HS-5 (cell line): ENCODE measurements at places on chromosomes 5 and 9.

- no peak for DNase-seq
Observed at GRCh38 chr5:95667061-95667618, 15.7 kb downstream of the SPATA9 start.

- DNase-seq: no peak
Observed at GRCh38 chr9:135255841-135256580, 168.5 kb downstream of the OLFM1 start.

DNA sequence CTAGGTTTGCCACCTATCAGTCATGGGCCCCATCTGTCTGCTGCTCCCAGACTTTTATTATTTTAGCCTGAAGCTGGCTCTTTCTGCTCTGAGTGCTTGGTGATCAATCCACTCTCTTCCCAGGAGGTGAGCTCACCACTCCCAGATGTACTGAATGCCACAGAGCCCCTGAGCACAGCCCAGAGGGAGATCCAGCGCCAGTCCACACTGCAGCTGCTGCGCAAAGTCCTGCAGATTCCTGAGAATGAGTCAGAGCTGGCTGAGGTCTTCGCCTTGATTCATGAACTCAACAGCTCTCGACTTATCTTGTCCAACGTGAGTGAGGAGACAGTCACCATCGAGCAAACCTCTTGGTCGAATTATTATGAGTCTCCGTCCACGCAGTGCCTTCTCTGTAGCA lies 36.0 kb downstream of the HMGXB3 start:
- DNase-seq: peak; percentile 98

DNA sequence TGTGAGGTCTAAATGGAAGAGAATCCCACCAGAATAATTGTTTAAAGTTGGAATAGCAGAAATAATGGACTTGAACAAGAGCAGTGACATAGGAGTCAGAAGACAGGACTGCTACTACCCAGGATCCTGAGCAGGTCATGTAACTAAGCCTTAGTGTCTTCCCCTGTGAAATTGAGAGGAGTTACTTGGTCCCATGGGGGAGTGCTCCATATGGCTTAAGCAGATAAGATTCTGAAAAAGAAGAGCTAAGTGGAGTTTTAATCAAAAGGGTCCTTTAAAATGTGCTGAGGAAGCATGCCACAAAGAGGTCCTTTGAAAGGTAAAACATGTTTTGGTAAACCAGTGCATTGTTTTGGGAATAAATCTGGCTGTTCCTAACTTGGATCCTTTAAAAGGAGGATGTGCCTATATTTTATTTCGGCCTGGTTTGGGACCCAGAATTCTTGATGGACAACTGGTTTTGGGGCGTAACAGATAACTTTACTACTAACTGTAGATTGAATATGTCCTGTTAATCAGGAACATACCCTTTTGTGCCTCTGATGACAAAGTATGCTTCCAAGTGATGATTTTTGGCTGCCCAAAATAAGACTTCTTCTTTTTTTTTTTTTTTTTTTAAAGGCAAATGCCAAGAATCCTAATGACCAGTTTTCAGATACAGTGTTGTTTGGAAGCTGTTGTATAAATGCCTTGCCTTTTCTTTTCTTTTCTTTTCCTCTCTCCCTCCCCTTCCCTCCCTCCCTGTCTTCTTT lies 5.7 kb downstream of the RCL1 start:
- no peak for DNase-seq

GRCh38 chr5:107542831-107543231 lies 127.9 kb downstream of the EFNA5 start:
- DNase-seq: no peak

GRCh38 chr9:98838155-98838867 lies 30.8 kb downstream of the GALNT12 start:
- DNase-seq: no peak

DNA sequence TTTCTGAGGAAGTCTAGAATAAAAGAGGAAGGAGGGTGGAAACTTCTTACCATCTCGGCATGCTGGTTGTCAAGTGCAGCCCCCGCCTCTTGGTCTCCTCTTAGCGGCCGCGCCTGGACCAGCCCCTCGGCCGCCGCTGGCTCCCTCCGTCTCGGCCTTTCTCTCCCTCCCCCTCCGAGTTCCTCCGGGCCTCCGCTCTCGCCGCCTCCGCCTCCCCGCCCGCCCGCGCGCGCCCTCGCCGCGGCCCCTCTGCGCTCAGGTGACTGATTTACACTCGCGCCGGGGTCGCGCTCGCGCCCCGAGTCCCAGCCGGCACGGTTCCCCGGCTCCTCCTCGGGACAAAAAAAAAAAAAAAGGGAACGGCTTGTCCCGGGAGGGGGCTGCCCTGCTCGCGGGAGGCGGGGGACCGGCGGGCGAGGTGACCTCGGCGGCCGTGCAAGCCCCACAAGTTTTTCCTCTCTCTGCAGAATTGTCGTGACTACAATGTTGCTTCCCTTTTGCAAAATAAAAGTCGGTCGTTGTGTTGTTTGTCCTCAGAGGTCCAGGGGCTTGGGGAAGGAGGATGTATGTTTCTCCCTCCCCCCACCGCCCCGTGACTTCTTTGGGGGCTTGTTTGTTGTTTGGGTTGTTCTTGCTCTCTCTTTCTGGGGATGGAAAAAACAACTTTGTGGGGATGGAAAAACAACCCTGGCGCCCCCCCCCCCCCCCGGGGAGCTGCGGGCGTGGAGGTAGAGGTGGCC lies at the start of gene BNC2:
BNC2 (minus strand) TSS at position 75 of the 740 bp plus-strand sequence; CDS start at position 53, 22 bp downstream.
- no peak for DNase-seq

DNA sequence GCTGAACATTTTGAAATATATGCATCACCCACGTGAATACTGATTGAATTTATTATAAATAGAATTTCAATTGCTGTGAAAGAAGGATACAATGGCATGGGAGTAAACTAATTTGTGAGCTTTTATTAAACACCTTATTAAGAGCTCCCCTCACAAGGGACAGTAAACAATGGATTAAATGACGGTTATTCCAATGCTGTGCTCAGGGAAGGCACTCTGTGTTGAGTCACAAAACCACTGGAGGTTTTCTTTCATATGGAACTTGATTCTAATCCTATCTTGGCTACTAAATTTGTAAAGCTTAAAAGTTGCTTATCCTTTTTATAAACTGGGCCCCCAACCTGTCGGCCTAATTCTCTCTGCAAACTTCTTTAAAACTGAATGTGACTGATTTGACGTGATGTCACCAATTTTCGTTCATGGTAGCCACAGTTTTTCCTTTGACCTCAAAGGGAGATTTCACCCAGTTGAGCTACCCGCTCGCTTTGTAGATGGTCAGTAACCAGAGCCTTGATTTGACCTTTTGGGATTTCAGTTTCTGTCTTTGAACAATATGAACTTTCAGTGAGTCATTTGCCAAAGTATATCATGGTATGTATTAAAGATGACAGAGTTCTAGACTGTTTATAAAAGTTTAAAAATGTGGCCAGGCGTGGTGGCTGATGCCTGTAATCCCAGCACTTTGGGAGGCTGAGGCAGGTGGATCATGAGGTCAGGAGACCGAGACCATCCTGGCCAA lies 61.3 kb upstream of the PIK3R1 start:
- DNase-seq: no peak
